Activated CD8-positive, alpha-beta memory T cell treated with anti-CD3 and anti-CD28 coated beads for 1 hour (primary cell): ENCODE measurements at places on chromosomes 2 and 18.

- no peak for DNase-seq
These were observed 8.8 kb downstream of the PRLH start for GRCh38 chr2:237574894-237575868.

DNA sequence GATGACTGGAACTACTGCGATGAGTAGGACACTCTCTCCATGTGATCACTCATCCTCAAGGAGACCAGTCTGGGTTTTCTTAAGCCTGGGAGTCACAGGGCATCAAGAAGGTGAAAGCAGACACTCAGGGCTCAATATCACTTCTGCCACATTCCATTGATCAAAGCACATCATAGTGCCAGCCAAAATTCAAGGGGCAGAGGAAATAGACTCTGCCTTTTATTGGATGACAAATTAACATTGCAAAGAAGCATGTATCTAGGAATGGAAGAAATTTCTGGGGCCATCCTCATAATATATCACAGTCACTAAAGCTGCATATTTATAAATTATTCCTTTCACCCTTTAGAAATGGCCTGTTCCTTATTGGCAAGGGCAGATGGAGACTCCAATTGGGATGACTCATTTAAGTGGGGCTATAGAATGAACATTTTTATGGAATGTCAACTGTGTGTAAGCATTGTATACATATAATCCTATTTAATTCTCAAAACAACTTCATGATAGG, 114.8 kb upstream of the CDC42EP3 start:
- DNase-seq = no peak

DNA sequence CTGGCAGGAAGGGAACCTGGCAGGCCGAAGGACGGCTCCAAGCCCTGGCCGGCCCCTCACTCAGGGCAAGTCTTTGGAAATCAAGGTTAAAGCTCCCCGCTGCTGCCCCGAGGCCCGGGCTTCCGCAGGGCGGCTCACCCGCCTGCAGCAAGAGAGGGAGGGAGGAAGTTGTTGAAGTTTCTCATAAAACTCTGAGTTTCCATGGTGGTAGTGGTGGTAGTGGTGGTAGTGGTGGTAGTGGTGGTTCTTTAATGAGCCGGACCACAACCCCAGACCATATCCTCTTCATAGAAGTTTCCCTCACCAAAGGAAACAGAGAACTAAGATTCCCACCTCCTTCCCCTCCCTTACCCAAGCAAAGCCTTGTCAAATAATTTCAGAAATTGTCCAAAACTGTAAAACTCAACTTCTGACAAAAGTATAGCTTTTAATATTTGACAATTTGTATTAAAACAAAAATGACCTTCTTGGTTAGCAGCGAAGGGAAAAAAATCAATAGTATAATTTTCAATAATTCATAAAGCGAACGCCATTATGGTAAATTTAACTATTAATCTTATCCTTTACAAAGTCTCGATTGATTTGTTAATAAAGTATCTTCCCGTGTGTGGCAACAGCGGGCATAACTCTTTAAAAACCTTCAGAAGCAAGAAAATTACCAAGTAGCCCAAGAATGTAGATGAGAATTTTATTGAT, 1.5 kb upstream of the HOXD10 start:
- DNase-seq = no peak

DNA sequence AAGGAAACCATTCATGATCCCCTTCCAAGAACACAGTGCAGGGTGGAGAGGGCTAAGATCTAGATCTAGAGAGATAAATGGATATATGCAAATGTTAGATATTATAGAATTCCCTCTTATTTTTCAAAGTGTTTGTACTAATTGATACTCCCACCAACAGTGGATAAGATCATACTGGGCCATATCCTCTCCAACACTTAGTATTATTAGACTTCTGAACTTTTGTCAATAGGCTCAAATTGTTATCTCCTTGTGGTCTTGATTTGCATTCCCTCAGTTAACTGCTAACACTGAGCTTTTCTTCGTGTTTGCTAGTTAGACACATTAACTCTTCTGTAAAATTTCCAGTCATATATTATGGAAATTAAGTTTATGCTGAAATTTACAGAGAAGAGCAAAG, 56.5 kb upstream of the GRB14 start:
- DNase-seq = no peak

GRCh38 chr2:115913921-115914320, 1471.5 kb downstream of the DPP10 start:
- no peak for DNase-seq

GRCh38 chr18:63909870-63910269, 2.1 kb downstream of the SERPINB10 start:
- no peak for DNase-seq

DNA sequence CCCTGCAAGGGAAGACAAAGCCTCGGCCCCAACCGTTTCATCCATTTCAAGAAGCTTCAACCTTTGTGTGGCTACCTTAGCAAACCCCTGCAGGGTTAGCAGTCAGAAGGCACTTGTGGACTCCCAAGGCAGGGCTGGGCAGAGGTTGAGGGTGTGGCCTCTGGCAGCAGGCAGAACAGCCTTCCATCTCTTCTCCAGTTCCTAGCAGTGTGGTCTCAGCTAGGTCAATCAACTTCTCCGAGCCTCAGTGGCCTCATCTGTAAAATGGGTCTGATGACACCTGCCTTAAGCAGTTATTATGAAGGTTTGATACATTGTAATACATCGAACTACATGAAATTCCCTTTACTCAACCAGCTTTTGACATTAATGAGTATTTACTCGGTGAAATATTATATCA, 6.8 kb upstream of the PRSS56 start:
- DNase-seq = no peak

- DNase-seq = no peak
These were observed 22.8 kb downstream of the KCNS3 start for GRCh38 chr2:17901246-17901645.

- no peak for DNase-seq
These were observed 29.5 kb upstream of the RBMS1 start for GRCh38 chr2:160522951-160523710.

GRCh38 chr2:62814123-62814522, 108.6 kb downstream of the EHBP1 start:
- no peak for DNase-seq
